ENCODE measurements at places on chromosomes 7 and 10. TPM values are rescaled to one million over a fixed set of nuclear protein-coding genes. Genes with fewer than 3 reads are reported as not detected.
A peak's percentile ranks its signal among the peaks of the same experiment; 100 is the strongest.

GRCh38 chr10:103890194-103890658 is 27.8 kb downstream of the STN1 start:
- H3K36me3 ChIP-seq = peaks cover 82% of the 10 kb centered on the region
- no peak overlapping the region for H3K27ac ChIP-seq
- DNase-seq = peak; percentile 41
- H3K4me1 ChIP-seq = peaks cover 31% of the 10 kb centered on the region
- H3K27me3 ChIP-seq = no peaks in the 10 kb centered on the region

DNA sequence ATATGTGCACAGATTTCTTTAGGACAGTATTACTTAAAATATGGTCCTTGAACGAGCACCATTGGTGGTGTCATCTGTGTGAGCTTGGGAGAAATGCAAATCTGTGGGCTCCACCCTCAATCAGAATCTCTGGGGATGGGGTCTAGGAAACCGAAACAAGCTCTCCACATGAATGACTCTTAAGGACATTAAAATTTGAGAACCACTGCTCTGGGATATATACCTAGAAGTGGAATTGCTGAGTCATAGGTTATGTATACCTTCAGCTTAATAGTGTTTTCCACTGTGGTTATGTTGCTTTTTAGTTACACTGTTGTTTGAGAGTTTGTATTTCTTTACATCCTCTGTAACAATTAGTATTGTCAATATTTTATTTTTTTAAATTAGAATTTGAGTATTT is 24.0 kb downstream of the ZNRF2 start:
- H3K4me3 ChIP-seq = no peak overlapping the region
- H3K27me3 ChIP-seq = no peaks in the 10 kb centered on the region
- H3K27ac ChIP-seq = no peak overlapping the region
- no peaks in the 10 kb centered on the region for H3K36me3 ChIP-seq
- peaks cover 6% of the 10 kb centered on the region for H3K4me1 ChIP-seq
- no peak for DNase-seq

DNA sequence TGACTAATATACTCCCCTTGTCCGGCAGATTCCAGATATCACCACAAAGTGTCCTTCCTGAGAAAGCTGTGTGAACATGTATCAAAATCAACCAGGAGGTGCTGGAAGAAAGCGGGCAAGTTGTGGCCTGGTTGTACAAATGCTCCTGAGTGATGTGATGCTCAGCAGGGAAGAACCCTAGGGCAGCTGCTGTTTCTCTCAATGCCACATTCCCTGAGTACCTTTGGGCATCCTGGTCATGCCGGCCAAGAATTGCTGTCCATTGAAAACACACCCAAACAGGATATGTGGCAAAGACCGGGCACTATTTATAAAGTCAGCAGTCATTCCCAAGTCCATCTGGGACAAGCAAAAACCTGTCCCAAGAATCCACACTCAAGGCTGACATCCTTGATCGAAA is 7.8 kb upstream of the ADCY1 start:
- no peak overlapping the region for H3K4me3 ChIP-seq
- DNase-seq = no peak
- no peak overlapping the region for H3K27ac ChIP-seq

DNA sequence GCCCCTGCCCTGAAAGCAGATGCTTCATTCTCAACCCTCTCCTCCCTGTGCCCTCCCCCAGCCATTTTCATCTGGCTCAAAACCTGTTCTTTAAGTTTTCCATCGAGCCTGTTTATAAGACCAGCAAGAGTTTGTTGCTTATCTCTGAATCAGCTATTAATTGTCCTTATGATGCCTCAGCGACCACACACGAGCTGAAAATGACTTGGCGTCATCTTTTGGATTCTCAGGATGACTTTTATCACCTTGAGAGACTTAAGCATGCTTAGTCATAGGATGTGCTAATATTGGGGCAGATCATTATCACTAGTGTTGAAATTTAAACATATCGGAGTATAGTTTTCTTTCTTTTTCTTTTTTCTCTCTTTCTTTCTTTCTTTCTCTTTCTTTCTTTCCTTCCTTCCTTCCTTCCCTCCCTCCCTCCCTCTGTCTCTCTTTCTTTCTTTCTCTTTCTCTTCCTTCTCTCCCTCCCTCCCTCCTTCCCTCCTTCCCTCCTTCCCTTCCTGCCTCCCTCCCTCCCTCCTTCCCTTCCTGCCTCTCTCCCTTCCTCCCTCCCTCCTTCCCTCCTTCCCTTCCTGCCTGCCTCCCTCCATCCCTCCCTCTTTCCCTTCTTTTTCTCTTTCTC is 184.5 kb downstream of the PHTF2 start:
- no peaks in the 10 kb centered on the region for H3K36me3 ChIP-seq
- H3K27ac ChIP-seq = no peak overlapping the region
- H3K27me3 ChIP-seq = no peaks in the 10 kb centered on the region
- H3K4me3 ChIP-seq = no peak overlapping the region
- no peaks in the 10 kb centered on the region for H3K4me1 ChIP-seq
- no peak for DNase-seq

DNA sequence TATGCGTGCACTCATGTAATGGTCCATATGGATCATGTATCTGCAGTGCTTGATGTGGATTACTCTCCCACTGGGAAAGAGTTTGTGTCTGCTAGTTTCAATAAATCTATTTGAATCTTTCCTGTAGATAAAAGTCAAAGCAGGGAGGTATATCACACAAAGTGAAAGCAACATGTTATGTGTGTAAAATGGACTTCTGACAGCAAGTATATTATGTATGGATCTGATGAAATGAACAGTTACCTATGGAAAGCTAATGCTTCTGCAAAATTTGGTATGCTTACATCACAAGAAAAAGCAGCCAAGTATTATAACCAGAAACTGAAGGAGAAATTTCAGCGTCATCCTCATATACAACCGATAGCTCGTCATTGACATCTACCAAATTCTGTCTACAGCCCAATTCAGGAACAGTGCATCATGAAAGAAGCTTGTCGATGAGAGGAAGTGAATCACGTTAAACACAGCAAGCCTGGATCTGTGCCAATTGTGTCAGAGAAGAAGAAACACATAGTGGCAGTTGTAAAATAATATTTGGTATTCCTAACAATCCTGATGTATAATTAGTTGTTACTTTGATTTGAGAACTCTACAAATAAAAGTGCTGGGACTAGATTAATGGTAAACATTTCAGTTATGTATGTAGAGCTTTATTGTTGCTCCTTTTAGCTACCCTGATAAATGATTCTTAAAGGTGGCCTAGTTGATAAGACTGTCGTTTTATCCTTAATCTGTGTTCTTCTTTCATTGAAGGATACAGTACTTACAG is 14.2 kb upstream of the SYPL1 start:
- H3K4me3 ChIP-seq = no peak overlapping the region
- no peak overlapping the region for H3K27ac ChIP-seq
- H3K27me3 ChIP-seq = no peaks in the 10 kb centered on the region
- H3K4me1 ChIP-seq = no peaks in the 10 kb centered on the region

DNA sequence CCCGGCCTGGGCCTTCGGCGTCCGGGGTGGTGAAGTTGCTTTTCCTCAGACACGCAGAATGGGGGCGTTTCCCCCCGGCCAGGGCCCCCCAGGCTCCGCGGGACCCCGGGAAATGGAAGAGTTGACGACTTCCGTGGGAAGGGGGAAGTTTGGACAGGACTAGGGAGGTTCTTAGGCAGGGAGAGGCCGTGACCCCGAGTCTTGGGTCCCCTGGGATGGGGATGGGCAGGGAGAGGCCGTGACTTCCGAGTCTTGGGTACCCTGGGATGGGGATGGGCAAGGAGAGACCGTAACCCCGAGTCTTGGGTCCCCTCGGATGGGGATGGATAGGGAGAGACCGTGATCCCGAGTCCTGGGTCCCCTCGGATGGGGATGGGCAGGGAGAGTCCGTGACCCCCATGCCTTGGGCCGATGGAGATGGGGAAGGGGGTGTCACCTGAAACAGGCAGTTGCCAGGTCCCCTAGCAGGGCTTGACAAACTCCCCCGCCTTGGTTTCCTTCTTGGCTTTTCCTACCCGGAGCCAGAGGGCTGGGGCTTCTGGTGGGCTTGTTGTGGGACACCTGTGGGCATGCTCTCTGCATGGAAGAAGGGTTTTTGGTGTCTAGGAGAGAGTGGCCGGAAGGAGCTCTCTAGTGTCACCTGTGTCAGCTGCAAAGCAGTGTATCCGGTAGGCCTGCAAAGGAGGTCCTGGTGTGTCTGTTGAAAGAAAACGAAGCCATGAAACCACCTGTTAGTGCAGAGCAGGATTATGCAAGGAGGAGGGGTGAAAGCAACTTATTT is 1.1 kb downstream of the TRRAP start:
- peaks cover 28% of the 10 kb centered on the region for H3K4me1 ChIP-seq
- H3K4me3 ChIP-seq = peak overlapping the region; percentile 97
- no peaks in the 10 kb centered on the region for H3K27me3 ChIP-seq
- H3K36me3 ChIP-seq = peaks cover 33% of the 10 kb centered on the region

- no peaks in the 10 kb centered on the region for H3K27me3 ChIP-seq
- H3K36me3 ChIP-seq = no peaks in the 10 kb centered on the region
- no peak overlapping the region for H3K27ac ChIP-seq
- H3K4me1 ChIP-seq = no peaks in the 10 kb centered on the region
Measured at GRCh38 chr10:52807803-52808202, 35.2 kb upstream of the MBL2 start.

GRCh38 chr7:24318326-24318725 is 34.3 kb downstream of the NPY start:
- no peaks in the 10 kb centered on the region for H3K36me3 ChIP-seq
- H3K27me3 ChIP-seq = peaks cover 2% of the 10 kb centered on the region
- H3K4me1 ChIP-seq = no peaks in the 10 kb centered on the region
- no peak for DNase-seq
- H3K4me3 ChIP-seq = no peak overlapping the region

- no peaks in the 10 kb centered on the region for H3K27me3 ChIP-seq
- peak; percentile 81 for DNase-seq
- H3K36me3 ChIP-seq = peaks cover 80% of the 10 kb centered on the region
- H3K4me3 ChIP-seq = no peak overlapping the region
Measured at GRCh38 chr7:43625453-43625852, 42.5 kb downstream of the STK17A start.

GRCh38 chr7:141281311-141281710 is 207.4 kb downstream of the TMEM178B start:
- H3K4me1 ChIP-seq = peaks cover 2% of the 10 kb centered on the region
- no peak overlapping the region for H3K27ac ChIP-seq
- no peaks in the 10 kb centered on the region for H3K36me3 ChIP-seq
- no peaks in the 10 kb centered on the region for H3K27me3 ChIP-seq
- no peak overlapping the region for H3K4me3 ChIP-seq

DNA sequence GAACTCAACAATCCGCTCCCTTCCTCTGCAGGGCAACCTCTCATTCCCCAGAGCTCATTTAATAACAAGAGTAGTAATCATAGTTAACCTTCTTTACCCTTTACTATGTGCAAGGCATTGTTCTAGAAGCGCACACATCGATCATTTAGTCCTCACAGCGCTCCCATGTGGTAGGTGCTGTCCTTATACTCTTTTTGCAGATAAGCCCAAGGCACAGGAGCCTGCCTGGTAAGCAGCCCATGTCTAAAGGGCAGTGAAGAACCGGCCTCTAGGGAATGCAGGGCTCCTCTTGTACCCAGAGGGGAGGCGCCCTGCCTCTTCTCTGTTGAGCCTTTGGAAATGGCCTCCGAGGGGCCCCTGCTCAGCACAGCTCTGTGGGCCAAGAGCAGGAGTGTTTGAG is 14.3 kb downstream of the CHST3 start:
- H3K27ac ChIP-seq = no peak overlapping the region
- H3K36me3 ChIP-seq = no peaks in the 10 kb centered on the region
- DNase-seq = no peak
- H3K4me3 ChIP-seq = no peak overlapping the region
- H3K27me3 ChIP-seq = no peaks in the 10 kb centered on the region

GRCh38 chr7:54483523-54483922 is 58.7 kb upstream of the VSTM2A start:
- no peaks in the 10 kb centered on the region for H3K4me1 ChIP-seq
- no peaks in the 10 kb centered on the region for H3K27me3 ChIP-seq
- H3K4me3 ChIP-seq = no peak overlapping the region
- DNase-seq = no peak

DNA sequence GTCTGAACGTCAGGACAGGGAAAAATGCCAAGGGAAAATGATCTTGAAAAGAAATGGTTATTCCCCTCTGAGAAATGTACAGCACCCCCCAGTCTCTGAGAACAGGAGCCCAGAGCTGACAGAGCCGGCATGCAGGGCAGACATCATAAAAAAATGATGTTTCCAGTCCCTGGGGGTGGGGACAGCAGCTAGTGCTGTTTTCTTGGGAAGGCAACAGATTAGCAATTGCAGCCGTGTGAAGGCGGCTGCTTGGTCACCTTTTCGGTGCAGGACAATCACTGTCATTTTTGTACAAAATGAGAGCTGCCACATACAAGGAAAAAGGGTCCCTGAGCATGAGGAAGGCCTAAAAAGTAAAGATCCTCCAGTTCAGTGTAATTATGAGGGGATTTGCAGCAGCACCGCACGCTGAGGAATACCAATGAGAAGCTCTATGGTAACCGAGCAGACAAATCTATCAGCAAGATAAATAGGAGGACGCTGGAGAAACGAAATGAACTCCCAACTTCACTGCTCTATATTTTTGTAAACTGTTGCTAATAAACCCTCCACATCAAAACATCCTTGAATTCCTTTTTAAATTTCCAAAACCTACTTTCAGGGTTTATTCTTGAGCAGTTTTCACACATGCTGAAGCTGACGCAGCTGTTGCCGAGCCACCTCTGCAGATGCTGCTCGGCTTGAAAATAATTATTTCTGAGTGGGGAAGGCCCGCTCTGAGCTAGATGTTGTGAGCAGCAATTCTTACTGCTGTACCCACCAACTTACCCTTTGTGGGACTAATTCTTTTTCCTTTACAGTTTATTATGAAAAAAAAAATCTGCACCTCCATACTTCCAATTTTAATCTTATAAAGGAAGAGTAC is 98.2 kb upstream of the NEBL start:
- H3K4me1 ChIP-seq = no peaks in the 10 kb centered on the region
- no peaks in the 10 kb centered on the region for H3K27me3 ChIP-seq
- H3K36me3 ChIP-seq = no peaks in the 10 kb centered on the region
- DNase-seq = no peak

DNA sequence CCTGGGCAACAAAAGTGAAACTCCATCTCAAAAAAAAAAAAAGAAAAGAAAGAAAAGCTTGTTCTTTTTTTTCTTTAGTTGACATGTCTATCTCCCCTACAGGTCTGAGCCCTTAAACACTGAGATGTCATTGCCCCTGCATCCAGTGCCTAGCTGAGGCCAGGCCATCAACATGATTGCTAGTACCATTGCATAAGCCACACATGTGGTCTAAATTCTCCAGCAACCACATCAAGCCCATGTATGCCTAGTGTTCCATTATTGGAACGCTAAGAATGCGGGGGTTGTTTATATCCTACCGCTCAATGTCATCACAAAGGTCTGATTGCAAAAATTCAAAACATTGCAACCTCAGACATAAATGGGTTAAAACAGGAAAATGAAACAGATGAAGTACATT is 62.7 kb downstream of the NPTX2 start:
- H3K4me1 ChIP-seq = no peaks in the 10 kb centered on the region
- no peak for DNase-seq
- no peaks in the 10 kb centered on the region for H3K36me3 ChIP-seq
- no peak overlapping the region for H3K4me3 ChIP-seq
- H3K27me3 ChIP-seq = peaks cover 6% of the 10 kb centered on the region

HKDC1 gene
- 3.1 TPM for total RNA-seq

CALY gene
- 3.8 TPM for total RNA-seq

NPFFR1 gene
- not detected for total RNA-seq

DYNC1I1 gene
- not detected for total RNA-seq

SLC39A12 gene
- not detected for total RNA-seq

PHYH gene
- 10.0 TPM for total RNA-seq

RADIL gene
- total RNA-seq = not detected

EGR2 gene
- total RNA-seq = 3.2 TPM
